ENCODE measurements at places on chromosomes 7 and 10. TPM values are rescaled to one million over a fixed set of nuclear protein-coding genes. Genes with fewer than 3 reads are reported as not detected.

The ABCB4 gene
- polyA plus RNA-seq: not detected

The CLRN3 gene
- not detected for polyA plus RNA-seq

The HPSE2 gene
- not detected for polyA plus RNA-seq

The PPP2R2D gene
- polyA plus RNA-seq: 22.8 TPM

The HMX2 gene
- polyA plus RNA-seq: not detected

The SPDYE2B gene
- not detected for polyA plus RNA-seq

The CALCR gene
- not detected for polyA plus RNA-seq

The CUBN gene
- polyA plus RNA-seq: 0.10 TPM

The FRAT1 gene
- polyA plus RNA-seq: 0.89 TPM

The CYP3A5 gene
- polyA plus RNA-seq: not detected

The CTBP2 gene
- polyA plus RNA-seq: 80.2 TPM

The TUBAL3 gene
- polyA plus RNA-seq: not detected

The THNSL1 gene
- polyA plus RNA-seq: 1.3 TPM

The SGMS1 gene
- polyA plus RNA-seq: 9.8 TPM

The AKR1C8 gene
- polyA plus RNA-seq: not detected

The PIP4K2A gene
- polyA plus RNA-seq: 9.8 TPM

The CRHR2 gene
- not detected for polyA plus RNA-seq

The COPG2 gene
- polyA plus RNA-seq: 15.3 TPM

The HECW1 gene
- polyA plus RNA-seq: 0.95 TPM

The ADCYAP1R1 gene
- polyA plus RNA-seq: not detected

The SLC18A2 gene
- not detected for polyA plus RNA-seq

The CACNA2D1 gene
- polyA plus RNA-seq: 5.8 TPM

The ASZ1 gene
- not detected for polyA plus RNA-seq

The ZDHHC4 gene
- polyA plus RNA-seq: 42.4 TPM

The SPAM1 gene
- not detected for polyA plus RNA-seq

The DOCK4 gene
- polyA plus RNA-seq: 4.4 TPM

The ANKRD30A gene
- not detected for polyA plus RNA-seq

The MYO3A gene
- polyA plus RNA-seq: not detected

The SP8 gene
- not detected for polyA plus RNA-seq

The HABP2 gene
- polyA plus RNA-seq: not detected

The ZNF212 gene
- polyA plus RNA-seq: 5.1 TPM

The PILRA gene
- polyA plus RNA-seq: 0.56 TPM

The SH2D4B gene
- not detected for polyA plus RNA-seq

The TAS2R4 gene
- 0.14 TPM for polyA plus RNA-seq

The GTF2I gene
- 78.3 TPM for polyA plus RNA-seq

The RPP30 gene
- polyA plus RNA-seq: 25.6 TPM

The ASB10 gene
- not detected for polyA plus RNA-seq

The TCERG1L gene
- polyA plus RNA-seq: not detected
